ENCODE measurements at places on chromosomes 3 and 15.
A peak's percentile ranks its signal among the peaks of the same experiment; 100 is the strongest.

DNA sequence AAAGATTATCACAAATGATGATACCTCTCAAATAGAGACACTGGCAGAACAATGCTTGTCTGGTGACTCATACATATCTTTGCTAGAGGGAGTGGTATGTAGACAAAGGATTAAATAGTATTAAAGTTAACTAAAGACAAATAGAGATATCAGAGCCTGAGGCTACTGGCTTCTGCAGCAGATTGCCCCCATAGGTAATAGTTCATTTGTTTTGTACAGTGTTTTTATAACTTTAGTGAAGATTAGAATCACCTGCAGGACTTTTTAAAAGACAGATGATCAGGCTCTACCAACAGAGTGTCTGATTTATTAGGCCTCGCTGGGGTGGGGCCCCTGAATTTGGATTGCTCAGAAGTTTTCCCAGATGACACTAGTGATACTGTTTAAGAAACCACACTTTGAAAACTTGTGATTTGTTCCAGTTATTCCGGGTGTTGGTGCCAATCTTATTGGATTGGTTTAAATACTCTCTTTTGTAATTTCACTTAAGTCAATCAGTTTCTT, 96.4 kb downstream of the NAALADL2 start:
- DNase-seq: no peak

GRCh38 chr15:77024273-77025082, 29.6 kb downstream of the PSTPIP1 start:
- peak; percentile 14 for DNase-seq

DNA sequence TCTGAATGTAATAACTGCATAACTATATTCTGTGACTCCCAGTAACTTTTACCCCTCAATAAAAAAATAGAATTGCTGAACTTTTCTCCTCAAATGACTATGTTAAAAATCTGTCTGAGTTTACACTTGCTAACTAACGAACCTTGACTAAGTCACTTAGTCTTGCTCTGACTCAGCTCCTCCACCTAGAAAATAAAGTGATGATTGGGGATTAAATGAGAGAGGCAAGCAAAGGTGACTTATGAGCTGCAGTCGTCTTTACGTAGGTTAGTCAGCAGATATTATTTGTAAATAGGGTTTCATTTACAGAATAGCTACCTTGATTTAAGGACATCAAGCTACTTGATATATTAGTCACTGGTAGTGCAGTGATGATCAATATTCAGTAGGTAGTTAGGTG, 476.9 kb downstream of the MECOM start:
- DNase-seq: no peak

DNA sequence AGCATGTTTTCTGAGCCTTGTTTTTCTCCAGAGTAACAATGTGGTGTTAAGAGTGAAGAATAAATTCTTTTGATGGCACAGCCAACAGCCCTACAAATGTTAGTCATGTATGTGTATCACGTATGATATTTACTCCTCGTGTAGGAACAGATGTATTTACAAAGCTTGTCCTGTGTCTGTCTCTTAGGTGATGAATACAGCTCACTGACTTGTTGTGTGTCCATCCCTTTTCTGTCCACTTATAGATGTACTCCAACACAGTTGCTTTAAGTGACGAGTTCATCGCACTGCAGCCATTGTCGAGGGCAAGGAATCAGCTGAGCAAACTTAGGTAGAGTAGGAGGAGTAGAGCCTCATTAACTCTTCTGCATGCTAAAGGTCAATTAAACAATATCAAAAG, 78.1 kb downstream of the DCUN1D1 start:
- no peak for DNase-seq

DNA sequence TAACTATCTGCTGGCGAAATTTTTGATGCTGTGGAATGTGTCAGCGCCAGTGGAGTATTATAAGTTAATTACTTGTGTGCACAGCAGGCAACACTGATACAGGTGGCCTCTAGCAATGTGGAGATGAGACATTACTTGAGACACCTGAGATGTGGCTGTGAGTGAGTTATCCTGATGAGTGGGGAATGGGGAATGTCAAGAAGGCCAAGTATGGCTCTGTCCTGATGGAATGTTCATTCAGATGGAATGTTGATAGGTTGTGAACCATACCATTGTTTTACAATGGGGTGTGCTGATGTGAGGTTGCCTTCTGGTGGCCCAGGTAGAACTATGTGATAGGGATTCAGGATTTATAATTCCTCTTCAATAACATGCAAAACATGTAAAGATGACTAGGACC, 404.8 kb downstream of the PTPRG start:
- no peak for DNase-seq

GRCh38 chr15:52520421-52520820, 8.3 kb downstream of the MYO5A start:
- DNase-seq: no peak

GRCh38 chr15:31842532-31843195, 187.7 kb upstream of the CHRNA7 start:
- DNase-seq: no peak

GRCh38 chr3:138509586-138509985, 75.2 kb downstream of the ESYT3 start:
- no peak for DNase-seq

DNA sequence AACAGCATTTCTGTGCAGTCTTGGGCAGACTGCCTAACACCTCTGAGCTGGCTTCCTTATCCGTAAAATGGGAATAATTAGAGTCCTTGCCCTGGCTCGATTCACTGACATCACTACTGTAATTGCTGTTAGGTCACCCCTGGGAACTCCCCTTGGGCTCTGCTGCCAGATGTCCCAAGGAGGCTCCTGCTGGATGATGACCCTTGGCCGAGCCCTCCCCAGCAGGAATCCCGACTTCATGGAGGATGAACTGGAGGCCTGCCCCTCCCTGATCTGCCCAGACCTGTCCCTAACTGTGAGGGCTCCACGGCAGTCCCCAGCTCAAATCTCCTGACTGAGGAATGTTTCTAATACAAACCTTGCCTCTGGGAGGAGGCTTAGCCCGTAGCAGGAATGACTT, 18.0 kb downstream of the ESYT3 start:
- DNase-seq: no peak

DNA sequence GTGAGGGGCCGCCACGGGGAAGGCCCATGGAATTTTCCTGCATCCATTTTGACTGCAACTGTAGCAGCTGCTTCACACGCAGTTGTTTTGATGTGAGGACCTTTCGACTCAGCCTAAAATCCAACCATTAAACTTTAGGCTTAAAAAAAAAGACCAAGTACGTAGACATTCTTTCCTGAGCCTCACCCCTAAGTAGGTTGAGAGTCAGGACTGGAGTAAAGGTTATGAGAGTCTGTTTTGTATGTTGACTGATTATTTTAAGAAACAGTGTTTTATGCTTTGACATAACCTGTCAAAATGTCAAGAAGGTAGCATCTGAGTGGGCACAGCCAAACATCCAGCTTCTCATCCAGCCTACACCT, 45.7 kb upstream of the AMOTL2 start:
- DNase-seq: no peak

DNA sequence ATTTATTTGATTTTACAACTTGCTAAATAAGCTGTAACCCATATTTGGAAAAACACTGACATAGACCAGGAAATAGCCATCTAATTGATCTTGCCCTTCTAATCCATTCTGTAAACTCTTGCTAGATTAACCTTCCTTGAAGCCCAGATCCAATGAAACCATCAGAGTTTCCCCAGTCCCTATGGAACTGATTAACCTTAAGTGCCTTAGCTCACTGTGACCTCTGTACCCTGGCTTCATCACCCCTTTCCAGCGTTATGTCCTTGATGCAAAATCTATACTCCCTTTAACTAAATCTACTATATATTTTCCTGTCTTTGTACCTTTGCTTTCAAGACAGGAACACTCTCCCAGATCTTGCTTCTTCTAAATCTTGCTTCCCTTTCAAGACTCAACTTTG, 42.9 kb upstream of the CADPS start:
- DNase-seq: no peak

- DNase-seq: no peak
Measured at GRCh38 chr15:82106679-82107078, 60.9 kb upstream of the MEX3B start.

DNA sequence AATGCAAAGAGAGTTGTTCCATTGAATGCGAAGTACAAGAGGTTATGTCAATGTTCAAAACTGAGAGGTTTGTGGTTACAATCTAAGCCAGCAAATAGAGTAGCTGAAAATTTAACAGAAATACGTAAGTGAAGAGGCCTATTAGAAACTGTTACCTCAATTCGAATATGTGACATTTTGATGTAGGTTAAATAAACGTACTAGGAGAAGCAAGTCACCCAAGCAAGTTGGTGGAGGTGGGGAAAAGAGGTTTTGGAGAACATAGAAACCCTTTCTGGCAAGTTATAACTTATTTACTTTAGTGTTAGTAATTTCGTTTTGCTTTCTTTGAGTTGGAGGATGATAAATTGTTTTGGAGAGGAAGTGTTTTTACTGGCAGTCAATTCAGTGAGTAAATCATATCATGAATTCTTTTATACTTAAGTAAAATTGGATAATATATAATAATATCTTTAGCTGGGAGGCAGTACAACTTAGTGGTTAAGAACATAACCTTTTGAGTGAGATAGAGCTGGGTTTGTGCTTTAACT, 91.2 kb upstream of the NAALADL2 start:
- no peak for DNase-seq

Measured in COR-L47 (cell line).